ENCODE measurements at places on chromosomes 12 and 14.

DNA sequence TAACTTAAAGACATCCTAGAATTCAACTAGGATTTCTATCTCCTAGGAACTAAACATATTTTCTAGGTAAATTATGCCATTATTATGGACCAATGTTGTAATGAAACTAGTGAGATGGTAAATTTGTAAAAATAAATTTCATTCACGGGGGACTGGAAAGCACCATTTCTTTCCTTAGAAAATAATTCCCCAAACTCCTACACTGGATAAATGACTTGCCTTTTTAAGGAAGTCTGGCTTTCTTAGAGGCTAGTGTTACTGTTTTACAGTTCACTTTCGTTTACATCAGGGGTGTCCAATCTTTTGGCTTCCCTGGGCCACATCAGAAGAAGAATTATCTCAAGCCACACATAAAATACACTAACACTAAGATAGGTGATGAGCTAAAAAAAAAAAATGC, 3.3 kb downstream of the SLC39A9 start:
- DNase-seq = no peak

DNA sequence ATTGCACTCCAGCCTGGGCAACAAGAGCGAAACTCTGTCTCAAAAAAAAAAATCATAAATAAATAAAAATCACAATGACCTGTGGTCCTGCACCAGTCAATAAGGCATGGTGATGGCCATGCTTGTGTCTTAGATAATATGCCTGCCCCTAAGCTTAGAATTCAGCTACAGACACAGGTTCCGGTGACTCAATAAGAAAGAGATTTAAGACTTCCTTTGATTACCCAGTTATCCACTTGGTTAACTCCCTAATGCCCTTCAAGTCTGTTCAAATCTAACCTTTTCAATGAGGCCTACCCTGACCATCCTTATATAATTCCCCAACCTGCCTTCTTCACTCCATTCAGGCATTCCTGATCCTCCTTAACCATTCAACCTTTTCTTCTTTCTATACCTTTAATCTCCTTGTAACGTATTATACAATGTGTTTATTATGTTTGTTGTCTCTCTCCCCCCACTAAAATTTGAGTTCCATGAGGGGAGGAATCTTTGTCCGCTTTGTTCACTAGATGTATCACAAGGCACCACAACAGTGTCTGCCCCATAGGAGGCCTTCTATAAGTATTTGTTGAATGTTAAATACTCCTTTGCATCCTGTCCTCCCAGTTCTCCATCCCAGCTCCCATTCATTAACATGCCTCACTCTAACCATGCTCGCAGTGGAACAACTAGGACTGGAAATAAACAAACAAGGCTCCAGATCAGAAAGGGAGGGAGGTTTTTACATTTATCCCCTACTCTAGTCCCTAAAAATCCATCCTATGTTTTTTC, 8.9 kb downstream of the MAP4K5 start:
- DNase-seq = no peak

DNA sequence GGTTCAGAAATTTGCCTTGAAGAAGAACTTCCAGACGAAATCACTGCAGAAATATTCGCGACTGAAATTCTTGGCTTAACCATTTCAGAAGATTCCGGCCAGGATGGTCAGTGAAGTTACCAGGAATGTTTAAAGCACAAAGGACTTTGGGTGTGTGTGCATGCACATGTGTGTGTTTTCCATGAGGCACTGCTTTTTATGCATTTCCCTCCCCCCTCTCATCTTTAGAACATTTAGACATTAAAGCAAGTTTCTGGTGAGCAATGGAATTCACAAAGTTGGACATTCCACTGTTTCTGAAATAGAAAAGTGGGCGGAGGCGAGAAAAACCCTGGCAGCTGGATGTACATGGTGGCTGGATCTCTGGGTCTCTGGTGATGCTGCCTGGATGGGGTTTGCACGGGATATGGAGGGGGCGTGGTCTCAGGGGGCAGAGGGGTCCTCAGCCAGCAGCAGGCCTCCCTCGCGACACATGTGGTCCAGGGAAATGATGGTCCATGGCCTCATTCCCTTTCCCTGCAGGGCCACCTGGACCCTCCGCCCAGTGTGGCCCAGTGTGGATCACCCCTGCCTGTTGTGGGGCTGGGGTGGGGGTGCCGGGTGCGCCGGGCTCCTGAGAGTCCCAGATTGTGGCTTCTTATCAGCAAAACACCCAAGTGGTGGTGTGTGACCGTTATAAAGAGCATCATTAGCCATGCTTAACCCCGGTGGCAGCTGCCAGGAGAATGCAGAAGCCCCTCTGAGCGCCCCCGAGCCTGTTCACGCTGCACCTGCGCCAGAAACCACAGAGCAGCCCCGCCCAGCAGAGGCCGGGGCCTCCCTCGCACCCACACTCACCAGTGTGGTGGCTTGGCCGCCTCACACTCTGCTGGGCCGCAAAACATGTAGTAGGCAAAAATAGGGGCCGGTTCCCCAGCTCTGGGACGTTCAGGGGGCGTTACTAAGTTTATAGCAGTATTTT, 17.8 kb upstream of the BCL7A start:
- no peak for DNase-seq

GRCh38 chr12:101671157-101671791, 26.2 kb upstream of the CHPT1 start:
- DNase-seq = no peak

GRCh38 chr12:89523393-89523792, 1.2 kb downstream of the GALNT4 start:
- no peak for DNase-seq

GRCh38 chr12:92574051-92574783, 128.6 kb upstream of the PLEKHG7 start:
- no peak for DNase-seq

DNA sequence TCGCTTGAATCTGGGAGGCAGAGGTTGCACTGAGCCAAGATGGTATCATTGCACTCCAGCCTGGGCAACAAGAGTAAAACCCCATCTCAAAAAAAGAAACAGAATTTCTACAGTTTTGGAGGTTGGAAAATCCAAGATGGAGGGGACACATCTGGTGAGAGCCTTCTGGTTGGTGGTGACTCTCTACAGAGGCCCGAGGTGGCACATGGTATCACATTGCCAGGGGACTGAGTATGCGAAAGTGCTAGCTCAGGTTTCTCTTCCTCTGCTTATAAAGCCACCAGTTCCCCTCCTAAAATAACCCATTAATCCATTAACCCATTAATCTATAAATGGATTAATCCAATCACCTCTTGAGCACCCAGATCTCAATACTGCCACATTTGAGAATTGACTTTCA, 70.8 kb upstream of the DACT1 start:
- no peak for DNase-seq

DNA sequence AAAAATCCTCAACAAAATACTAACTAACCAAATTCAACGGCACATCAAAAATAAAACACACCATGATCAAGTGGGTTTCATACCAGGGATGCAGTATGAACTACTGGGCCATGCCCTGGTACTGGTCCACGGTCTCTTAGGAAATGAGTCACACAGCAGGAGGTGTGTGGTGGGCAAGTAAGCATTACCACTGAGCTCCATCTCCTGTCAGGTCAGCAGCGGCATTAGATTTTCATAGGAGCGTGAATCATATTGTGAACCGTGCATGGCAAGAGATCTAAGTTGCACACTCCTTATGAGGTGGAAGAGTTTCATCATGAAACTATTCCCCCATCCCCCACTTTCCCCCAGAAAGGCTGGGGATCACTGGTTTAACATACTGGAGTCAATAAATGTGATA, 6.7 kb upstream of the LGR5 start:
- no peak for DNase-seq

GRCh38 chr14:97748616-97749015, 951.4 kb downstream of the VRK1 start:
- DNase-seq = no peak

- no peak for DNase-seq
These were observed 75.9 kb upstream of the RERGL start for GRCh38 chr12:18165889-18166288.

DNA sequence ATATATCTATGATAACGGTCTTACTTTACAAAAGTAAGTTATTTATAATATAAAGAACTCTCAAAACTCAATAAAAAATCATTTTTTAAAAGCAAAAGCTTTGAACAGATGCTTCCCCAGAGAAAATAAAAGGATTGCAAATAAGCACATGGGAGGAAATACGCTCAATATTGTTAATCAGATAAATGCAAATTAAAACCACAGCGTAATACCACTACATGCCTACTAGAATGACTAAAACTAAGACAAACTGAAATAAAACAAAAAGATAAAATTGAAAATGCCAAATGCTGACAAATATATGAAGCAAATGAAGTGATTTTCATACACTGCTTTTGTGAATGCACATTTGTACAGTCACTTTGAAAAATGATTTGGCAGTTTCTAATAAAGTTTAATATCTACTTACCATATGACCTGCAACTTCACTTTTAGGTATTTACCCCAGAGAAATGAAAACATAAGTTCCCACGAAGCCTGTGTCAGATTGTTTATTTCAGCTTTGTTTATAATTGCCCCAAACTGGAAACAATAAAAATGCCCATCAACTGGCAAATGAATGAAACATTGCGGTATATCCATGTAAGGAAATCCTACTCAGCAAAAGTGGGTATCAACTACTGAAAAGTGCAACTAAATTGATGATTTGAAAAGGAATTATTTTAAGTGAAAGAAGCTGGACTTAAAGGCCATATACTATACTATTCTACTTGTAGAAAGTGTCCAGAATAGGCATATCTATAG, 1072.4 kb downstream of the TMTC2 start:
- no peak for DNase-seq

All from RWPE2 (cell line).